ENCODE measurements at places on chromosomes 11 and 22.

DNA sequence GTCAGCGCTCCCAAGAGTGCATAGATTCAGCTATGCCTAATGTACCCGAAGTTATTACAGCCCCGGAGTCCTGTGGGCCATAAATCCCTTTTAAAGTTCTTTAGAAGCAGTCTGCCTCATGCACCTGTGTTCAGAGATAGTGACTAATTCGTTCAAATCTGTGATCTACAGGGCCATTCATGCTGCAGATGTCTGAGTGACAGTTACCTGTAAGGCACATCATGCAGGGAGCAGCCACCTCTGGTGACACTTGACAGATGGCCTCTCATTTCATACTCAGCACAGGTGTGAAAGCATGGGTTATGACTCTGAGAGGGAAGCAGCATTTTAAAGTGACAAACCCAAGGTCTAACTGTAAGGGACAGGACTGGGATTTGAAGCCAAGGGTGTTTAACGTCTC is 2.4 kb upstream of the E2F8 start:
- DNase-seq, result no peak

DNA sequence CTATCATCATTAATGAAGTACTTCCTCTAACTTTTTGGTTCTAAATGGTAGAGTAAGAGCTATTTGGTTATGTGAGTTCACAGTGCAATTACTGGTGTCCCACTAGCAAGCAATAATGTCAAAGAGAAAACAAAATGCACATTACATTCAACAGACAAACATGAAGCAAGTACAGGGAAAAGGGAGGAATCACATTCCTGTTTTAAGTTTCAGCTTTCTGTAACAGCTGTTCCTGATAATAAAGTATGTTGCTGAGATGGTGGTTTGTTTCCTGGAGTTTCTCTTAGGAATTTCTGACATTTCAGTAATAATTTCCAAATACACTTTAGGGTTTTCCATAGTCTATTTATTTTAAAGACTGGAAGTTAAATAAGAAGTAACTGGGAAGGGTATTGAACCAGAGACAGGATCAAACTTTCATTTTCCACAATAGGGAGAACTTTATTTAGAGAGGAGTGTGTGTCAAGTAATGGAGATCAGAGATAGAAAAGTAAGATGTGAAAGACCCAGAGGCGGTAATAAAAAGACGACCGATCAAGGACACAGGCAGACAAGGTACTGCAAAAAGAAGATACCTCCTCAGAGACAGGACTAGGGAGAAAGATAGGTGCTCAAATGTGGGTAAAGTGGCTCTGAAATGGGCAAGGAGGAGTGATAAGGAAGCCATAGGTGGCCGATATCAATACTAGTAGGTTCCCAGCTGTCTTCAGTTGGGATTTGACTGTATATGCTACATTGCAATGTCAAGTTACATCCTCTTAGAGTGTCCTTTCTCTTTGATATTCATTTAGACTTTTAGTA is 20.8 kb upstream of the CLNS1A start:
- DNase-seq, result no peak

GRCh38 chr11:11279956-11280689 is 72.9 kb downstream of the CSNK2A3 start:
- no peak for DNase-seq

- no peak for DNase-seq
Measured at GRCh38 chr11:108333403-108333899, 110.6 kb downstream of the ATM start.

GRCh38 chr11:72204886-72205285 is 11.7 kb upstream of the FOLR2 start:
- no peak for DNase-seq

DNA sequence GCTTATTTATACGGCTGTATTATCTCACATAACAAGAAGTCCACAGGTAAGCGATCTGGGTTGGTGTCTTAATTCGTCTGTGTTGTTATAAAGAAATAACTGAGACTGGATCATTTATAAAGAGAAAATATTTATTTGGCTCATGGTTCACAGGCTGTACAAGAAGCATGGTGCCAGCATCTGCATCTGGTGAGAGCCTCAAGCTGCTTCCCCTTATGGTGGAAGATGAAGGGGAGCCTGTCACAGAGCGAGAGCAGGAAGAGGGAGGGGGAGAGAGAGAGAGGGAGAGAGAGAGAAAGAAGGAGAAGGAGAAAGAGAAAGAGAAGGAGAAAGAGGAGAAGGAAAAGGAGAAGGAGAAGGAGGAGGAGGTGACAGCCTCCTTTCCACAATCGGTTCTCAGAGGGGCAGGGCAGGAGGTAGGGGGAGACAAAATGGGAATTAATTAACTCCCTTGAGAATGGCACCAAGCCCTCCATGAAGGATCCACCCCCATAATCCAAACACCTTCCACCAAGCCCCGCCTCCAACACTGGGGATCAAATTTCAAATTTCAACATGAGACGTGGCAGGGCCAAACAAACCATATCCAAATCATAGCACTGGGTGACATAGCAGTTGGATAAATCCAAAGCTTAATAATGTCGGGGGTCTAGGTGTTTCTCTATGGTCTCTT is 15.0 kb upstream of the TRIM44 start:
- no peak for DNase-seq

GRCh38 chr11:10351765-10352641 is 47.1 kb downstream of the ADM start:
- DNase-seq, result peak; percentile 75

DNA sequence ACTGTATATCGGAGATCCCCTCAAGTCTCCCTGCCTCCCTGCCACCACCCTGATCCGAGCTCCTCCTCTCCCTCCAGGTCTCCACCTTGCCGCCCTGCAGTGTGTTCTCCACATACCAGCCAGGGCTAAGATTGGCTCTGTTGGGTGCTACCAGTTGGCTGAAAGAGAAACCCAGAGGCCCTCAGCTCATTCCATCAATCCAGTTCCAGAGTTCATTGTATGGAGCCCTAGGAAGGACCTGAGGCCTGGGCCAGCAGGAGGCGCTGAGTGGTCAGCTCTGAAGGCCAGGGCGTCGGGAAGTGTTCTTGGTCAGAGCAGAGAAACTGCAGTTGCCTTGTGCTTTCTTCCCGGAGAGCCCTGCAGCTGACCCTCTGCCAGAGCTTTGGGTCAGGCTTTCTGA is 2.2 kb upstream of the TOP3B start:
- no peak for DNase-seq

DNA sequence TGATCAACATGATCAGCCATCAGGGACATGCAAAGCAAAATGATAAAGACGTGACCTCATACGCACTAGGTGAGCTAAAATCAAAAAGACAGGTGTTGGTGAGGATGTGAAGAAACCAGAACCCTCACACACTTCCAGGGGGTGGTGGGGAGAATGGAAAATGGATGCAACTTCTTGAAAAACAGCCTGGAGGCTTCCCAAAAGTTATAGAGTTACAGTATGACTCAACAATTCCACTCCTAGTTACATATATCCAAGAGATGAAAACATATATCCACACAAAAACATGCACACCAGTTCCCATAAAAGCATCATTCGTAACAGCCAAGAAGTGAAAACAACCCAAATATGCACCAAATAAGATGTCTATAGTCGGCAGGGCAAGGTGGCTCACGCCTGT is 42.1 kb upstream of the APLNR start:
- no peak for DNase-seq

- no peak for DNase-seq
Measured at GRCh38 chr11:100793525-100793924, 106.4 kb downstream of the ARHGAP42 start.

DNA sequence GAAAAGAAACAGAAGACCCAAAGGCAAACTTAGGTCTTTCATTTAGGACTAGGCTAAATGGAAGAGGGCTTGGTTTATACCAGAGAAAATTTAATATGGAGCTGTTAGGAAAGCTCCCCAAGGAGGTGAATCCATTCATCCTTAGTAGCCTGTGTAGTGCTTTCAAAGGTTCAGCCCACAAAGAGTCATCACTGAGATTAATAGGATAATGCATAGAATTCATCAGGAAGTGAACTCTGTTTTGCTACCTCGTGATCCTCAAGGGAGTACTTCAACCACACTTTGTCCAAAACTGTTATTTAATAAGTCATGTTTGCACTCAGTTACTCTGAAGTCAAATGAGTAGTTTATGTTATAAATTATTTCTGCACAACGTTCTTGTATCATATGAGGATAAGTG is 43.3 kb upstream of the MMP7 start:
- DNase-seq, result no peak
